NCI-H1417 (cell line): ENCODE measurements at places on chromosomes 3 and 15.
A peak's percentile ranks its signal among the peaks of the same experiment; 100 is the strongest.

- no peak for DNase-seq
Observed at GRCh38 chr15:25701721-25702465, 161.2 kb downstream of the ATP10A start.

- no peak for DNase-seq
Observed at GRCh38 chr3:62911526-62911925, 36.3 kb upstream of the CADPS start.

DNA sequence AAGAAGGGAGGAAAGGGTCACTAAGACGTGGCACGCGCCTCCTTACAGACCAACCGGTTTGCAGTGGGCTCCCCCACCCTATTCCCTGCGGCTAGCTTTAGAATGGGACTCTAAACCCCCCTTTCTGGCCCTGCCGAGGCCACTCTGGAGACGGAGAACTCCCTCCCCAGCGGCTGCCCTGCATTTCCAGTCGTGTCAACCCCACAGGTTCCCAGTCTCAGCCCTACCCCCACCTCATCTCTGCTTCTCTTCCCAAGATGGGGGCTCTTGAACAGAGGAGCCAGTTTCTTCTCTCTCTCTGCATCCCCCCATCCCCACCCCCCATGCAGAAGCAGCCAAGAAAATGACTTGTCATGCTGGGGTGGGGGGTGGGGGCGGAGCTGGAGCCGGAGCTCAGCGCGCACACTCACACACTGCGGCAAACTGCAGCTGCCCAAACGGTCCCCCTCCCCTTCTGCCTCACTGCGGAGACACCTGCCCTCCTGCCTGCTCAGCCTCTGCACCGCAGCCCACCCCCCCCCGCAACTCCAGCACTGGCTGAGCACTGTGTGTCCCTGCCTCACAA lies 871 bp downstream of the MAP1A start:
- DNase-seq: peak; percentile 69

GRCh38 chr3:41710646-41711388 lies 251.1 kb downstream of the ULK4 start:
- DNase-seq: no peak

DNA sequence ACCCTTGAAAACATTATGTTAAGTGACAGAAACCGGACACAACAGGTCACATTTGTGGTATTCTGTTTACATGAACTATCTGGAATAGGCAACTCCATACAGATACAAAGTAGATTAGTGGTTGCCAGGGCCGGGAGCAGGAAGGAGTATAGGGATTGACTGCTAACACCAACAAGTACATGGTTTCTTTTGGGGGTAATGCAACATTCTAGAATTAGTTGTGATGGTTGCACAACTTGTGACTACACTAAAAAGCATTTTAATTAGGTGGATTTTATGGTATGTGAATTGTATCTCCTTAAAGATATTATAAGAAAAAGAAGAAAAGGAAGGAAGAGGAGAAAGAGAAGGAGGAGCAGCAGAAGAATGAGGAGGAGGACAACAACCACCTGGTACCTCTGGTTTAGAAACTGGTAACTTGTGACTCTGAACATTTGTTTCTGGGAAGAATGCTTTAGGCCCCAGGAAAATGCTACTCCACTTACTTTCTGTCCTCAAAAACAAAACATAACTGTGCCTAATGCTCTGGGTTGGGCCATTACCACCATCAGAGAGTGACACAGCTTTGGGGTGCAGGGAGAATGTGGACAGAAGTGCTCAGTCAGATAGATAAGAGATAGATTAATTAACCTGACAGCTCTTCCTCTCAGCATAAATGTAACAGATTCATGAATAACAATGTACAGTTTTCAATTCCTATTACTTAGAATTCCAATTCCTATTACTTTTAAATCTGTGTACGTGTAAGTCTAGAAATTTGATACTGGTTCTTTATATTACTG lies 20.3 kb downstream of the SETMAR start:
- no peak for DNase-seq

DNA sequence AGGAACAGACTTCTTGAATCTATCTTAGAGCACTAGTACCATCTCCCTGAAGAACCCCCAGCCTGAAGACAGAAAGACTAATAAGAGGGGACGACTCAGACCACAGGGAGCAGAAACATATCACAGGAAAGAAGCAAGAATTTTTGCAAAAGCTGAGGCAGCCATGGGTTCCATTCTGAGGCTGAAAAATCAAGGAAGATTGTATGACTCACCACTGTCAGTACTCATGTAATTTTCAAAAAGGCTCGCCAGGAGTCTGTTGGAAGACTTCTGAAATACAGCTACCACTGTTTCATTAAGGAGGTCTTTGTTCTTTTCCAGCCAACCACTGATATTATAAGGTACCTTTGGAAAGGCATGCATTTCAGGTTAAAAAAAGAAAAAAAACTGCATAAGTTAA lies 47.5 kb downstream of the MYH15 start:
- no peak for DNase-seq

- DNase-seq: no peak
Observed at GRCh38 chr3:157079676-157080369, 80.1 kb downstream of the CCNL1 start.

DNA sequence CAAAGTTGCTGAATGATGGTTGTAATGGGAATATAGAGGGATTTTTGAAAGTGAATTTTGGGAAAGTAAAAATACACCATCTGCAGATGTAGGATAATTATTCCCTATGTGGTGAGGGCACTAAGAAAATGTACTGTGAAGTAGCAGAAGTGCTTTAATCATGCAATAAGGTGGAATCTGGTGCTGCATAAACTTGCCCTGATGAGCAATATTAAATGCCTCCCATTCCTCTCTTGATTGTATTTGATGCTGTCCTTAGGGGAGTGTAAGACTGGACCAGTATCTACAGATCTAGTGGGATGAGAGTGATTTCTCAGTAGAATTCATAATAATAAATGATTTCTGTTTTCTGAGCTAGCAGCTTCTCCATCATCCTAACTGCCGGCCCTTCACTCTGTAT lies 47.7 kb upstream of the ATP2C1 start:
- DNase-seq: no peak

GRCh38 chr3:84724877-84725276 lies 233.9 kb upstream of the CADM2 start:
- no peak for DNase-seq

- DNase-seq: no peak
Observed at GRCh38 chr3:148158210-148158609, 539.5 kb upstream of the AGTR1 start.

DNA sequence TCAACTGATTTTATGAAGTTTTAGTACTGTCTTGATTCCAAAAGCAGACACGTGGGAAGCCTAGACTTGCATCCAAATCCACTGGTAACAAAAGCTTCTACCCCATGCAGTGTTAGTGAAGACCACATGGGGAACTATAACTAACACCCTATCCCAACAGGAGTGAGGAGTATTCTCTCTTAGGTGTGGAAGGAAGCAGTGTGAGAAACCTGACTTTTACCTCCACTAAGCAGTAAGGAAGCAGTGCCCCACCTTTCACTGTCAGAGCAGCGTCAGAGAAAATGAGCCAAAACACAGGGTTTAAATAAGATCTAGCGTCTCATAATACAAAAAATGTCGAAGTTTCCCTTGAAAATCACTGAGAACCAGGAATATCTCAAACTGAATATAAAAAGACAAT lies 60.5 kb downstream of the DLG1 start:
- no peak for DNase-seq

GRCh38 chr3:53604232-53604631 lies 109.8 kb downstream of the CACNA1D start:
- no peak for DNase-seq

DNA sequence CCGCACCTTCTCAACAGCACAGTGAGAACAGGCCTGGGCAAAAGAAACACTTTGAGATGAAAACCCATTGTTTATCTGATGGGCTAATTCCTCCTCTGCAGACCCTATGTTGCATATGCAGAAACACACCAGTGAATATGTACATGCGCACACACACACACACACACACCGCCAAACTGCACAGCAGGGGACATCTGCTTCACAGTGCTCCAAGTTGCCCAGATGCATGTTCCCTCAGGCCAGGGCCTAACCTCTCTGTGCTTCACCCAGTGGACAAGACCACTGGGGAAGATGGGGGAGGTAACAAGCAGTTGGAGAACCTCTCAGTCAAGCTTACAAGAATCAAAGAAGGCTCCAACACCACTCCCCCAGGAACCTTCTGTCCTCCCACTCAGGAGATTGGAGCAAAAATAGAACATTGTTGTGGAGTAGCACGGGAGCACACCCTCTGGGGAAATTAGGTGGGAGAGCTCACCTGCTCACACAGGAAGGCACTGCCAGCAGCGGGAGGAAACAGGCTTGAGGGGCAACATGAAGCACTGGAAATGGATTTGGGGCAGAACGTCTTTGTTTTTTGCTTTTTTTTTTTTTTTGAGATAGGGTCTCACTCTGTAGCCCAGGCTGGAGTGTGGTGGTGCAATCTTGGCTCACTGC lies 13.0 kb downstream of the HCN4 start:
- peak; percentile 15 for DNase-seq
